Uterus (tissue), 4 donors: ENCODE measurements at places on chromosomes 2 and 18. TPM values are rescaled to one million over a fixed set of nuclear protein-coding genes. Genes with fewer than 3 reads are reported as not detected.

PID1 gene
- total RNA-seq = 48.5 TPM

MAPRE2 gene
- total RNA-seq = 27.2 TPM

USP37 gene
- total RNA-seq = 9.1 TPM

SUCLG1 gene
- total RNA-seq = 64.1 TPM

NOSTRIN gene
- total RNA-seq = 27.5 TPM

UGT1A4 gene
- not detected for total RNA-seq

RNF125 gene
- 16.2 TPM for total RNA-seq

SERPINB11 gene
- not detected for total RNA-seq

FOSL2 gene
- 75.3 TPM for total RNA-seq

ASB18 gene
- total RNA-seq = not detected

GDF7 gene
- total RNA-seq = 1.5 TPM

HOXD4 gene
- 9.5 TPM for total RNA-seq

LRRFIP1 gene
- total RNA-seq = 62.8 TPM

FBXO15 gene
- 0.76 TPM for total RNA-seq

C18orf32 gene
- 41.0 TPM for total RNA-seq

LHCGR gene
- not detected for total RNA-seq

TMEM198 gene
- 5.3 TPM for total RNA-seq

OSR1 gene
- total RNA-seq = 4.7 TPM

EGR4 gene
- total RNA-seq = not detected

KIF5C gene
- total RNA-seq = 1.4 TPM

SLC8A1 gene
- 125 TPM for total RNA-seq

APLF gene
- 11.3 TPM for total RNA-seq

SP140 gene
- not detected for total RNA-seq

RTP5 gene
- total RNA-seq = not detected
